Natural killer cell (primary cell): ENCODE measurements at places on chromosomes 5 and 9. TPM values are rescaled to one million over a fixed set of nuclear protein-coding genes. Genes with fewer than 3 reads are reported as not detected.

GRCh38 chr5:127909066-127909465 lies 174.5 kb upstream of the SLC12A2 start:
- DNase-seq, result peak; percentile 33

- peak; percentile 7 for DNase-seq
These were observed 113.0 kb downstream of the KLHL3 start for GRCh38 chr5:137622850-137623249.

DNA sequence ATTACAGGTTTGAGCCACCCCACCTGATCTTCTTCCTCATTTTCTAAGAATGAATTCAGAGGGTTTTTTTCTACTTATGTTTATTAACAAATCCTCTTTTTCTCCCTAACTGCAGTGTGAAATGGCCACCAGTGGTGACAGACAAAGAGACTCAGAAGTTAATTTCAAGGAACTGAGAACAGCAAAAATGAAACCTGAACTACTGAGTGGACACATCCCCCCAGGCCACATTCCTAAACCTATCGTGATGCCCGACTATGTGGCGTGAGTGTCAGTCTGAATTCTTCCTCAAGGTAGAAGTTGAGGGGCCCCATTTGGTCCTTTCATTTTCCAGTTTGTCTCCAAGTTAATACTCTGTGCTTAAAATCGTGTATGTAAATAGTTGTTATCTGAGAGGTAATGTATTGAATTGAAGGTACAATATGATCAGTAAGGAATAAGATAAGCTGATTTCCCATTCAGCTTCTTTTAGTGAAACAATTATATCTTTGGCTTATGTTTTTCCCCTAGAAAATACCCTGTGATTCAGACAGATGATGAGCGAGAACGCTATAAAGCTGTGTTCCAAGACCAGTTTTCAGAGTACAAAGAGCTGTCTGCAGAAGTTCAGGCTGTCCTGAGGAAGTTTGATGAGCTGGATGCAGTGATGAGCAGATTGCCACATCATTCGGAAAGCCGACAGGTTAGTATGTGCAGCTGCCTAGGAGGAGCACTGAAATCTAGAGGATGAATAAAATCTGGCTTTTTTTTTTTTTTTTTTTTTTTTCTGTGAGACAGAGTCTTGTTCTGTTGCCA lies 17.7 kb downstream of the MARVELD2 start:
- DNase-seq, result no peak

DNA sequence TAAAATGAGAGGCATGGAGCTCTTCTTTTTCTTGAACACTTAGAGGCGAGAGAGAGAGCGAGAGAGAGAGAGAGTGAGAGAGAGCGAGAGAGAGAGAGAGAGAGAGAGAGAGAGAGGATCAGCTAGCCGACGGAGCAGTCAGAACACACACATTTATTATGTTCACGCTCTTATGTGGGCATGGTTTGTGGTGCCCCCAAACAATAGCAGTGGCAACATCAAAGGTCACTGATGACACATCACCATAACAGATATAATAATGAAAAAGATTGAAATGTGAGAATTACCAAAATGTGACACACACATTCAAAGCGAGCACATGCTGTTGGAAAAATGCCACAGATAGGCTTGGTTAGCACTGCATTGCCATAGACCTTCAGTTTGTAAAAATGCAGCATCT lies 116.1 kb downstream of the KDM4C start:
- no peak for DNase-seq

- no peak for DNase-seq
These were observed 488.6 kb upstream of the TRPC7 start for GRCh38 chr5:136853971-136854370.

DNA sequence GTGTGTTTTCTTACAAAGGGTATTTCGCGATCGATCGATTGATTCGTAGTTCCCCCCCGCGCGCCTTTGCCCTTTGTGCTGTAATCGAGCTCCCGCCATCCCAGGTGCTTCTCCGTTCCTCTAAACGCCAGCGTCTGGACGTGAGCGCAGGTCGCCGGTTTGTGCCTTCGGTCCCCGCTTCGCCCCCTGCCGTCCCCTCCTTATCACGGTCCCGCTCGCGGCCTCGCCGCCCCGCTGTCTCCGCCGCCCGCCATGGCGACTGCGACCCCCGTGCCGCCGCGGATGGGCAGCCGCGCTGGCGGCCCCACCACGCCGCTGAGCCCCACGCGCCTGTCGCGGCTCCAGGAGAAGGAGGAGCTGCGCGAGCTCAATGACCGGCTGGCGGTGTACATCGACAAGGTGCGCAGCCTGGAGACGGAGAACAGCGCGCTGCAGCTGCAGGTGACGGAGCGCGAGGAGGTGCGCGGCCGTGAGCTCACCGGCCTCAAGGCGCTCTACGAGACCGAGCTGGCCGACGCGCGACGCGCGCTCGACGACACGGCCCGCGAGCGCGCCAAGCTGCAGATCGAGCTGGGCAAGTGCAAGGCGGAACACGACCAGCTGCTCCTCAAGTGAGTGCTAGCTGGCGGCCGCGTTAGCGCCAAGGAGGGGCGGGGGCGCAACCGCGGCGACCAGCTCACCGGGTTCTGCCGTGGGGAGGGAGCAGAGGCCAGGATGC lies 480 bp downstream of the LMNB1 start:
- DNase-seq, result no peak

DNA sequence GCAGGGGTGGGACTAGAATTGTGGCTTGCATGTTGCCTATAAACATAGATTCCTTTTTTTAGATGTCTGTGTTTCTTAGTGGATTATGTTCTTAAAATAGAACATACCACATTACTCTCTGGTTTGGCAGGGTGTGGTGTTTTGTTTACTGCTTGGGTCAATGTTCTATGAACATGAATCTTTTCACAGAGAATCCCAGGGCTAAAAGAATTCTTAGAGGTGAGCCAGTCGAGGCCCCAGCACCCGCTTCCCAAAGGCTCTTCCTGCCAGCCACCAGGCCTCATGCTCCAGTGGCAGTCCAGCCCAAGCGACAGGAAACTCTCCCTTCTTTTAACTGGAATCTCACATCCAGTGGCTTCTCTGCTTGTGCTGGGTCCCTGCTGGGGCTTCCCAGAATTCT lies 126.6 kb downstream of the C9orf152 start:
- DNase-seq, result no peak

- DNase-seq, result no peak
These were observed 37.9 kb downstream of the SLC27A6 start for GRCh38 chr5:129003232-129003631.

DNA sequence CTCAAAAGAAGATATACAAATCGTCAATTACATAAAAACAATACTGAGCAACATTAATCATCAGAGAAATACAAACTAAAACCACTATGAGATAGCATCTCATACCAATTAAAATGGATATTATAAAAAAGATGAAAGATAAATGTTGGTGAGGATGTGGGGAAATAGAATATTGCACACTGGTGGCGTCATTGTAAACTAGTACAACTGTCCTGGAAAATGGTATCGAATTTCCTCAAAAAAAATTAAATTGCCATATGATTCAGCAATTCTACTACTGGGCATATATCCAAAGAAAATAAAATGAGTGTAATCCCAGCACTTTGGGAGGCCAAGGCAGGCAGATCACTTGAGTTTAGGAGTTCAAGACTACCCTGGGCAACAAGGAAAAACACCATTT lies 326.0 kb upstream of the FTMT start:
- no peak for DNase-seq

BRD8 gene
- 34.1 TPM for total RNA-seq

PAPPA gene
- not detected for total RNA-seq

GARIN3 gene
- total RNA-seq, result not detected

FOXE1 gene
- not detected for total RNA-seq

SERF1B gene
- 34.1 TPM for total RNA-seq
